ENCODE measurements at places on chromosomes 13 and 19. TPM values are rescaled to one million over a fixed set of nuclear protein-coding genes. Genes with fewer than 3 reads are reported as not detected.

DNAJC3 gene
- total RNA-seq: 26.5 TPM

ZNF709 gene
- 4.7 TPM for total RNA-seq

ERICH4 gene
- total RNA-seq: not detected

LENG9 gene
- total RNA-seq: 4.3 TPM

FGF21 gene
- total RNA-seq: not detected

ZNF440 gene
- total RNA-seq: 26.6 TPM
